Stimulated activated CD4-positive, alpha-beta T cell treated with anti-CD3 and anti-CD28 coated beads, Interleukin-12 subunit alpha, Interleukin-12 subunit beta, amount 100 ng/mL, for 4 hours (primary cell): ENCODE measurements at places on chromosomes 16 and 17.

GRCh38 chr17:4175921-4176807 is 33.2 kb downstream of the CYB5D2 start:
- DNase-seq, result no peak

- no peak for DNase-seq
These were observed 23.3 kb upstream of the TAC4 start for GRCh38 chr17:49871211-49871610.

- DNase-seq, result no peak
These were observed 17.0 kb downstream of the BCL7C start for GRCh38 chr16:30876867-30877266.

DNA sequence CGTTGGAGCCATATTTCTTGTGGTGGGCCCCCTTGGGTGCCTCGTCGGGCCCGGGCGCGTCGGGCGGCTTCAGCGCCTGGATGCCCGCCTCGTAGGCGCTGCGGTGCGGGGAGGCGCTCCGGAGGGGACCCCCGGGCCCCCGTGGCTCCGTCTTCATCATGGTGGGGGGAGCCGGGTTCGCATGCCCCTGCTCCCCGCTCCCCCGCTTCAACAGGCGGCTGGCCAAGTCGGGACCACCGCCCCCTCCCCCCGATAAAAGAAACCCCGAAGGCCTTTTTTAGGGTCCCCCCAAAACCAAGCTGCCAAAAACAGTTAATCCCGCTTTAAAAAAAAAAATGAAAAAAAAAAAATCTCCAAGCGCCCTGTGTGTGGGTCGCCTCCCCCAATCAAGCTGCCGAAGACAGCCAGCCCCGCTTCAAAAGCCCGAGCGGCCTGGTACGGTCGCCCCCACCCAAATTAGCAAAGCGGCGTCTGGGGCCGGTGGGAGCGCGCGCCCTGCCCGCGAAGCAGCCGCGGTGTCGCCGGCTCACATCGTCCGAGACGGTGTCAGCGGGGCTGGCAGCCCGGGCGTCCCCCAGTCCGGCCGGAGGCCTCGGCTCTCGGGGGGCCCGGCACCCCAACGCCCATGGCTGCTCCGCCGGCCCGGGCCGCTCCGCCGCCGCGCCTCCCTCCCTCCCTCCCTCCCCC is at the start of gene PPP1R9B:
PPP1R9B (minus strand) TSS at position 324 of the 687 bp plus-strand sequence; CDS start at position 160, 164 bp downstream.
- DNase-seq, result peak; percentile 29

GRCh38 chr16:85515830-85516397 is 97.2 kb upstream of the GSE1 start:
- DNase-seq, result no peak

- DNase-seq, result no peak
These were observed 52.7 kb downstream of the ZNF18 start for GRCh38 chr17:11944587-11944986.

GRCh38 chr16:66043326-66043725 is 323.2 kb upstream of the CDH5 start:
- no peak for DNase-seq

DNA sequence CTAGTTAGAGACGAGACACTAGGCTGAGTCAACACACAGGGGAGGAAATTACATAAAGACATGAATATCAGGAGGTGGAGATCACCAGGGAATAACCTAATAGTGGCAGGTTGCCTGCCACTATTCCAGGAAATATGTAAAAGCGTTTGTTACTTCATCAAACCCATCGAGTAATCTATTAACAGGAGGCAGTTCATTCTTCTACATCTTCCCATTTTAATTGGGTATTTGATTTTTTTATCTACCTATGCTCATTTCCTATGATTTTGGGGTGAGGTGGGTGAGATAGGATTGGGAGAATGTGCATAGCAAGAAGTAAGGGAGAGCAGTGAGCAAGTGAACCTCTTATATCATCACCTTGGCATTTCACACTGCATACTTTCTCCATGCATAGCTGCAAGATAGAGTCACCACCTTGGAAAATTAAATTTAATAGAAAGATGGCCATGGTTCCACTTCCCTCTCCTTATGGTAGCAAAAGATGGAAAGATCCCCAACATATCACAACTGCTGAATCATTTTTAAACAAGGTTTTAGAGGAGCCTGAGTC is 312.2 kb downstream of the TMEM114 start:
- no peak for DNase-seq

- no peak for DNase-seq
These were observed 183.9 kb upstream of the HSBP1 start for GRCh38 chr16:83623892-83624291.

DNA sequence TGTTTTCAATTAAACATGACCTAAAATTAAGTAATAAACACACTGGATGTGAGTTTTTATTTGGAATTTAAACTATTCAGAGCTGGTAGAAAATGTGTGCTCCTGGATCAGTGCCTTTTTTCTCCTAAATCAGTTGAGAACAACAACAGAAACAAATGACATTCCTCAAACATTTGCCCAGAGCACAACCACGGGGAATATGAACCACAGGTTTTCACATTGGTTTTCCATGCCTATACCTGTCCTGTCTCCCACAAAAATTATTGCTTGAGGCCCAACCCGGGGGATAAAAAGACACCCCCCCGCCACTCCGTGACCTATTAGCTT is 6.8 kb downstream of the HSBP1 start:
- DNase-seq, result no peak

GRCh38 chr16:85514295-85514597 is 98.9 kb upstream of the GSE1 start:
- DNase-seq, result no peak

- no peak for DNase-seq
These were observed 7.8 kb upstream of the N4BP1 start for GRCh38 chr16:48617711-48618148.
